Forelimb muscle (tissue), 1 donor: ENCODE measurements at places on chromosomes 1 and 21.

- no peak for DNase-seq
These were observed 157.4 kb downstream of the DNM3 start for GRCh38 chr1:171998711-171999110.

DNA sequence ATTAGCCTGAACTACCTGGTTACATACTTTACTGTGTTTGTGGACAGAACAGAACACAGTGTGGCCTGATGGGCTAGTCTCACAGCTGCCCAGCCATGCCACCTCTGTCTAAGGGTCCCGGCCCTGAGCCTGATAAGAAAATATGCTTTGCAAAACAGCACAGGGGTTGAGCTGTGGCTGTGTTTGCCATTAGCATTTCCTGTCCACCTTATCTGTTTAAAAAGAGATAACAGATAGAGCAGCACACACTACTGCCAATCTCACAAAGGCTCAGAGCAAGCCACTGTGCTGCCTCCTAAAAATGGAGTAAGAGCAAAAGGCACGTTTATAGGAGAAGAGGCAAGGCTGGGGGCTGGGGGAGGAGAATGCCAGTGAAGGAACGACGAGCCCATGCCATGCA lies 95.0 kb downstream of the SUSD4 start:
- no peak for DNase-seq

DNA sequence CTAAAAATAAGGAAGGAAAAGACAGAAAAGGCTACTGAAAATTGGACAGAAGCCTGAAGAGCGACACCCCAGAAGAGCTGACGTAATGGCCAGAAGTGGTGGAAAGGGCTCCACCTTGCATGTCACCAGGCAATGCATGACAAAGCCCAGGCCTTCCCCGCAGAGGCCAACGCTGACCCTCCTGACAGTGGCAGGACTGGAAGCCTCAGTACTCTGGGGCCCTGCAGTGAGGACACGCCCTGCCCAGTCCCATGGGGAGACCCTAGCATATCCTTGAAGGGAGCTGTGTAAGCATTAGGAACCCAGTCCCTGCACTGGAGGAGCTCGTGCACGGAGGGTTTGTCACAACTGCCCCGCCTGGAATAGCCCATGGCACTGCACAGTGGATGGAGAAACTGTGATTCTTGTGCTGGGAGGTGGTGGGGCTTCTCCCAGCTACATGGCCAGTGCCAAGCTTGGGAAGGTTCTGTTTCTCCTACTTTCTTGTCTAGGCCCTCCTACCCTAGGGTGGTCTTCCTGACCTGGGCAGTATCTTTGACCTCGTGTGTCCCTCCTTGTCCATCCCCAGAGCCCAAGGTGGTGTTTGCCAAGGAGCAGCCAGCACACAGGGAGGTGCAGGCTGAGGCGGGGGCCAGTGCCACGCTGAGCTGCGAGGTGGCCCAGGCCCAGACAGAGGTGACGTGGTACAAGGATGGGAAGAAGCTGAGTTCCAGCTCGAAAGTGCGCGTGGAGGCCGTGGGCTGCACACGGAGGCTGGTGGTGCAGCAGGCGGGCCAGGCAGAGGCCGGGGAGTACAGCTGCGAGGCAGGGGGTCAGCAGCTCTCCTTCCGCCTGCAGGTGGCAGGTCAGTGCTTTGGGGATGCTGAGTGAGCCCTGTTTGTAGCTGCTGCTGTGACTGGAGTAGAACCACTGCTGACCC lies 60.4 kb downstream of the OBSCN start:
- no peak for DNase-seq

- DNase-seq, result no peak
These were observed 529.8 kb upstream of the PRMT6 start for GRCh38 chr1:106526650-106527049.

DNA sequence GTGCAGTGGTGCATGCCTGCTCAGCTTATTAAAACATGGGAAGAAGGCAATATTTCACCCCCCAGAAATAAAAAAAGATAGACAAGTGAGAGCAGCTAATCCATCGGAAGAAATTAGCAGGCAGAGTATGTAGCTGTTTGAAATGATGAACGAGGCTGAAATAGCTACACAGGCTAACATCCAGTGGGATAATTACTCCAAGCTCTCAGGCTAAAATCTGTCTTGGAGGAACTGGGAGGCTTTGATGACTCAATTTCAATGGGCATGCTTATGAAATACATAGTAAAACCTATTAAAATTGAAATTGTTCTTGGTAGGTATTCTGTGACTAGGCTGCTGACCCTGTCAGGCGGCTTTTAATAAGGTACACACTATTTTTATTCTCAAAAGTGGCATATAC lies 84.1 kb upstream of the RRP15 start:
- no peak for DNase-seq

- no peak for DNase-seq
These were observed 110.4 kb downstream of the RNF220 start for GRCh38 chr1:44515416-44515815.

DNA sequence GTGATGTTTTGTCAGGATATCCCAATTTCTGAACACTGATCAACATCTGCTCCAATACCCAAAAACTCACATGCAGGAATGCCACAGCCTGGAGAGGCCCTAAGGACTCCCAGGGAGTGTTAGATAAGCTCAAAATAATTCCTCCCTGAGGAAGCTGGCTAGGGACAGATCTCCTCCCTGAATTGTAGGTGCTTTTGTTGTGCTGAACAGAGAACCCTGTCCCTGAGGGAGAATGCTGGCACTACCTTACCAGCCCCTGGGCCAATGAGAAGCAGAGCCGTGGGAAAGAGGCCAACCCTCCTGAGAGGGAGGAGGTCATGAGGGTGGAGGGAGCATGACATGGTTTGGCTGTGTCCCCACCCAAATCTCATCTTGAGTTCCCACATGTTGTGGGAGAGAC lies 73.6 kb upstream of the PTGFRN start:
- no peak for DNase-seq

DNA sequence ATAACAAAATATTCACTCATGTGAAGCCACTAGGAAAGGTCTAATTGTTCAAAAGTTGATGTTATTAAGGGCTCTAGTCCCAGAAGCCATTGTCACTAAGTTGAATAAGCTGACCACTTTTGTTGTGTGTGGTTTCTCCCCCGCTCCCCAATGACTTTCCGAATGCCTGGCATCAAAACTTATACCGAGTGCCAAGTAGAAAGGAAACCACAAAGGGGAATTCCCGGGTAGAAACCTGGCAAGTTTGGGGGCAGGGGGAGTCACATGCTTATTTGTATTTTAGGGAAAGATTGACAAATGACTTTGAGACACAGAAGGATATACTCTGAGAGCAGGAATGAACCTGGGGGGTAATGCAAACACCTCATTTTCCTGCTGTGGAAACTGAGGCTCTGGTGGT lies 154.1 kb downstream of the TGFBR3 start:
- no peak for DNase-seq

DNA sequence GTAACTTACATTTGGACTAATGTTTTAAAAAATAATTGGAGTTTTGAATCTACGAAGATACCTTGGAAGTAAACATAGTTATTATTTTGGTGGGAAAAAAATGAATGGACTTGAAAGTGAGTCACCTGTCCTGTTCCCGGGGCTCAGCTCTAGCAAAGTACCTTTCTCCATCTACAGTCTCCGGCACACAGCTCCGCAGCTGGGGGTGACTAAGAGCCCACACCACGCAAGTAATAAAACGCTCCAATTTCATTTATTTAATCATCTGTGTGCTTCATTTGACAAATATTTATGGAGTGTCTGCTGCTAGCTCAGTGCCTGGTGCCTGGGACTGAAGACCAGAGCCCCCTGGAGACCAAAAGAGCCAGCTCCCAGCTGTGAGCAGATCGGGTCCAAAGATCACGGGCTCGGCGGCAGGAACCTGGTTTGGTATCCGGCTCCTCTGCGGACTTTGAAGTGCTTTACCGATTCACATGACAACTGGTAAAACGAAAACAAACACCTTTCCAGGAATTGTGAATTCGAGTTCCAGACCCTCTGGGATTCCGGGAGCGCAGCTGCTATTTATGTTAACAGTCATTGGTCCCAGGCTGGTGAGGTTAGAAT lies 1.7 kb upstream of the RIPK4 start:
- no peak for DNase-seq

DNA sequence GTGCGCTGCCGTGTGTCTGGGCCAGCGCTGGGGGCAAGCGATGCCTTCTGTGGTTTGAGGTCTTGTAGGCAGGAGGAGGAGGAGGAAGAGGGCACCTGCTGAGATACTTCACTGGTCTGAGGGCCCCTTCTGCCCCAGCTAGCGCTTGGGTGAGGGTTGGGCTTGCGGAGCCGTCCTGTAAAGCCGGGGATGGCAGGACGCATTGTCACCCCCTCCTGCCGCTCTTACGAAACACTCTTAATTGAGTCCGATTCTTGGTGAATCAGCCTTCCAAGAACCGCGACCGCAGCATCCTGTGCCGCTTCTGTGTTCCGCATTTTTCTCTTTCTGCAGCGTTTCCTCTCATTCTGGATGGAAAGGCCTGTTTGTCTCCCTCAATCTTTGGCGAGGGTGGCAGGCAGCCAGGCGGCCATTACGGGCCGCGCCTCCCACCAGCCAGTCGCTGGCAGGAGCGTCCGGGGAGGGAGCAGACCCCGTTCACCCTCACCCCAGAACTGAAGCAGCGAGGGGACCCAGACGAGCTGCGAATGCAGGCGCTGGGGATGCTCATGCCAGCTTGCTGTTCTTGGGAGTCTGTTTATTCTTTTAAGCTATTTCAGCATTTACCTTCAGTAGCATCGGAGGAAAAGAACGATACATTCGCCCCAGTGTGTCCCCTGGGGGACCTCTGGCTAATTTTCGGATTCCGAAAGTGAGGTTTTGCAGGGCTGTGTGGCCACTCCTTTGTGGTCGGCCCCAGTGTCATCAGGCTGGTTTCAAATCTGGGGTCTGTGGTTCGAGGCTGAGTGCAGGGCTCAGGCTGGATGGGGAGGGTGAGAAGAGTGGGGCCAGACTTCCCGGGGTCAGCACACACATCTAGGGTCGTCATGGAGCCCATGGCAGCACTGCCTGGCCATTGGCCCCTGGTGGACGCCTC lies 62.7 kb downstream of the SKI start:
- DNase-seq, result no peak

DNA sequence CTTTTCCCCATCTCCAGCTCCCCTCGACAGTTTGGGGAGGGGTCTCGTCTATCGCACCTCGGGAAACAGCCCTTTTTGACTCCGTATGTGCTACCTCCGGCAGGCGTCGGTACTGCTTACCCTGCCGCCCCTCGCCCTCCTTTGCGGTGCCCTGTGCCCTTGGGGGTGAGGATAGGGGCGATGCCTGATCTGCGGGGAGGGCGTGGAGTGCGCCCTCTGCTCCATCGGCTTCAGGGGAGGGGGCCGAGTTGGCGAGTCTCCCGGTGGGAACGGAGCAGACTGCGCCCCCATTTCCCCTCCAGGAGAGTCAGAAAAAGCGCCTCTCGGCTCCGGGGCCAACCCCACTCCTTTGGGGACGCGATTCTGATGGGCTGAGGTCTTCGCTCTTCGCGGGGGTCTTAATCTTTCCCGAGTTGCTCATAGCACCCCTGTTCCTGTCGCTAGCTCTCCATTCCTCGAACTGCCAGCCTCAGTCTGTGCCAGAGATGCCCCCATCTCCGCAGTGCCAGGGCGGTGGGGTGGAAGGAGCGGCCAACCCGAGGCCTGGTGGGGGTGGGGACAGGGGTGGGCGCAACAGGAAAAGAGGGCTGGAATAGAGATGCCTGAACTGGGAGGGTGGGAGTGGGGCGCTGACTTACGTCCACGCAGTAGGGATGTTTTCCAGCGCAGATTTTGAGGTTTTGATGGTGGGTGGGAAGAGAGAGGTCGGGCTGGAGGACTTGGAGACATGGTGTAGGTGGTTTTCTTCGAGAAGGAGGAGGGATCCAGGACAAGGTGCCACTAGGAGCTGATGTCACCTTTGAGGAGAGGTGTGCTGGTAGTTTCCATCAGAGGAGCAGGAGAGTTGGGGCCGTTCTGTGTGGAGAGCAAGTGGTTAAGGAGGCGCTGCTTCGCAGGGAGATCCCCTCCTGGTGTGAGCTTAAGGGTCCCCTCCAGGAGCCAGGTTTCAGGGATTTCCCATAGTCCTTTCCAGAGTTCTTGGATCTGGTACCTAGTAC lies 674 bp downstream of the PPFIA4 start:
- no peak for DNase-seq
